Mesothelial cell of epicardium (in vitro differentiated cells): ENCODE measurements at places on chromosomes 16 and 17. TPM values are rescaled to one million over a fixed set of nuclear protein-coding genes. Genes with fewer than 3 reads are reported as not detected.

DNA sequence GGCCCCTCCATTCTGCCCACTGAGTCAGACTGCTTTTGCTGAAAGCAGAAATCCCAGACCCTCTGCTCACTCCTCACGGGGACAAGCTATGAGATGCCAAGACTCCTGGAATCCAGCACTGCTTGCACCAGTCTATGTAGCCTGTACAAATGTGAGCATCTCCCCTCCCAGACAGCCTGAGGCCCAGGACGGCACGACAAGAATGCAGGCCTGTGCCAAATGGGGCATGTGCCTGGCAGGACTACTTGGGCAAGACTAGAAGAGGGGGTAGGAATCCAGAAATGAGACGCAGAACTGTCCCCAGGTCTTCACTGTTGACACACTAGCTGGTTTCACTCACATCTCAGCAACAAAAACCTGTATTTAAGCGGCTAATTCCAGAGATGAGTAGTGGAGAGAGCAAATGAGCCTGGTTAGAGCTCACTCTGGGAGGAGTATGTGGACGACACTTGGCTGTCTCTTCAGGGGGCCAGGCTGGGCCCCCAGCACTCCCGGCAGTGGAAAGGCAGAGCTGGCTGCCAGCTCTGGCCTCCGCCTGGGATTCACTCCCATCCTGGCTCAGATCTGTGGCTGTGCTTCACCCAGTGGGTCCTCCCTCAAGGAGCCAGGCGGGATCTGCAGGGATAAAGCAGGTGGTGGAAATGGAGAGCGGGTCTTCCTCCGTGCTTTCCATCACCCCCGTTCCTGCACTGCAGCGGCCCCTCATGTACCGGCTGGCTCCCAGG lies 2.9 kb upstream of the MYO1C start:
- H3K27me3 ChIP-seq = peaks cover 2% of the 10 kb centered on the region
- DNase-seq = no peak
- no peaks in the 10 kb centered on the region for H3K36me3 ChIP-seq
- H3K27ac ChIP-seq = peak overlapping the region; percentile 28
- H3K4me3 ChIP-seq = no peak overlapping the region

- no peak overlapping the region for H3K4me3 ChIP-seq
- H3K27me3 ChIP-seq = peaks cover 29% of the 10 kb centered on the region
- no peaks in the 10 kb centered on the region for H3K36me3 ChIP-seq
- no peak for DNase-seq
- no peaks in the 10 kb centered on the region for H3K4me1 ChIP-seq
- no peak overlapping the region for H3K27ac ChIP-seq
These were observed 14.2 kb upstream of the IL21R start for GRCh38 chr16:27387724-27388123.

DNA sequence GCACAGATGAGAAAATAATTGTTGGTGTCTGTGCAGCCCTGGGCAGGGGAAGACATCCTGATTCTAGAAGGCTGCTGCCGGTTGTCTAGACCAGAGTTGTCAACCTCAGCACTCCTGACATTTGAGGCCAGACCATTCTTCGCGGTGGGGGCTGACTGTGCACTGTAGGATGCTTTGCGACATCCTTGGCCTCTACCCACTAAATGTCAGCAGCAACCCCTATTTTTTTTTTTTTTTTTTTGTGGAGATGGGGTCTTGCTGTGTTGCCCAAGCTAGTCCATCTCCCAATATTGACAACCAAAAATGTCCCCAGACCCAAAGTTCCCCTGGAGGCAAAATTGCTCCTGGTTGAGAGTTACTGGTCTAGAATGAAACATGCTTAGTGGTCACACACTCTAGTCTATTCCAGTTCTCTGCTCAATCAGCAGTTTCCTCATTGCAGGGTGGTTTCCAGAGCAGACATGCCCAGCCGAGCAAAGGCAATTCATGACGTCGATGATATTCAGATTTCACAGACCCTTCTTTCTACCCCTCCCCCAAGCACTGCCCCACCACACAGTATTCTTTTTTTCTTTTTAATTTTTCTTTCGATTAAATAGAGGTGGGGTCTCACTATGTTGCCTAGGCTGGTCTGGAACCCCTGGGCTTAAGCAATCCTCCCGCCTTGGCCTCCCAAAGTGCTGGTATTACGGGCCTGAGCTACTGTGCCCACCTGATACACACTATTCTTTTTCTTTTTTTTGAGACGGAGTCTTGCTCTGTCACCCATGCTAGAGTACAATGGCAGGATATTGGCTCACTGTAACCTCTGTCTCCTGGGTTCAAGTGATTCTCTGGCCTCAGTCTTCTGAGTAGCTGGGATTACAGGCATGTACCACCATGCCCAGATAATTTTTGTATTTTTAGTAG lies 9.0 kb downstream of the C17orf99 start:
- H3K36me3 ChIP-seq = no peaks in the 10 kb centered on the region
- H3K27me3 ChIP-seq = no peaks in the 10 kb centered on the region
- H3K4me3 ChIP-seq = no peak overlapping the region
- H3K4me1 ChIP-seq = peaks cover 11% of the 10 kb centered on the region
- no peak for DNase-seq

Gene G6PC1
- not detected in 3 replicates for total RNA-seq
